ENCODE measurements at places on chromosomes 4 and X.

DNA sequence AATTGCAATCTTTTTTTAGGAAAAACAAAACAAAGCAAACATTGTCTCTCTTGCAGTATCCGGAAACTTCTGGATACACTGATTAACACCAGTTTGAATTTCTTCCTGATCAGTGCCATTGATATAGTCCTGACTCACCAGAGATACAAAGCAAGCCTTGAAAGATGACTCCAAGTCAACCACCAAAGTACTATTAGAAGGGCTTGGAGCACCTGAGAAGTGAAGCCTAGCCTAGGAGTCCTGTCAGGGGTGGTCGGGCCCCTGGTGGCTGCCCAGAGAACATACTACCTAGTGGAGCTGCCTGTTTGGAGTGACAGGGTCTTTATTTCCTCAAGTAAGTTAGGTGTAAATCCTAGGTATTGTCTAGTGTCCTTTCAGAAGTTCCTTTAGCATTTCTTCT, 593.2 kb downstream of the ZNF674 start:
- no peak for DNase-seq

GRCh38 chr4:155758481-155759371, at the start of gene GUCY1B1:
Gene GUCY1B1 (plus strand): TSS chr4:155759021. CDS start chr4:155759141, 120 bp downstream.
- DNase-seq = peak; percentile 29

GRCh38 chr4:107978716-107979451, 10.8 kb upstream of the HADH start:
- no peak for DNase-seq

DNA sequence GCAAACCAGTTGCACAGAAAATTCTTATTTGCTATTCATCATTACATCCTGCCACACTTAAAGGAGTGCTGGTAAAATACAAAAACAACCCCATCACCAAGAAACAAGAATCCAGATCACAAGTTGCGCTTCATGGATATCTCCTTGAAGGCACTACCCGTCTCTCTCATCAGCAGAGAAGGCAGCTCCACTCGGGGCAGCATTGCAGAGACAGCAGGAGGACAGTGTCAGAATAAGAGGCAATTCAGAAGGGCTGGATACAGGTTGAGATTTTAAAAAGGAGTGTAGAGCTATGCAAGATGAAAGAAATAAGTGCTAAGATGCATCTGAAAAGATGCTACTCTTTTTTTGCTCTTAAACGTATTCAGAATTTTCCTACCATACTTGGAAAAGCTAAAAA, 71.4 kb downstream of the LDB2 start:
- DNase-seq = no peak

DNA sequence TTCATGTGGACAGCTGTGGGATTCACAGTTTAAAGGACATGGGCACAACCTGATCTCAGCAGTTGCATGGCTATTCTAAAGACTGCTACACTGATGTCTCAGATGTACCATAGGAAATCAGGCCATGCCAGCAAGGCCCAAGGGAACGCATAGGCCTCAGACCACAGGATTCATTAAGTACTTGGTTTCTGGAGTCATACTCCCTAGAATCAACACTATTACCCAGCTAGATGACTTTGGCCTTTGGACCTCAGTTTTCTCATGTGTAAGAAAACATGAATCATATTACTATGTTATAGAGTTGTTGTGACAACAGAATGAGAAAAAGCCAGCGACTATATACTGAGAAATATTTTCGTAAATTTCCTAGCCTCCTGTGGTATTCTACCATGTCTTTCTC, 67.9 kb downstream of the NHS start:
- no peak for DNase-seq

DNA sequence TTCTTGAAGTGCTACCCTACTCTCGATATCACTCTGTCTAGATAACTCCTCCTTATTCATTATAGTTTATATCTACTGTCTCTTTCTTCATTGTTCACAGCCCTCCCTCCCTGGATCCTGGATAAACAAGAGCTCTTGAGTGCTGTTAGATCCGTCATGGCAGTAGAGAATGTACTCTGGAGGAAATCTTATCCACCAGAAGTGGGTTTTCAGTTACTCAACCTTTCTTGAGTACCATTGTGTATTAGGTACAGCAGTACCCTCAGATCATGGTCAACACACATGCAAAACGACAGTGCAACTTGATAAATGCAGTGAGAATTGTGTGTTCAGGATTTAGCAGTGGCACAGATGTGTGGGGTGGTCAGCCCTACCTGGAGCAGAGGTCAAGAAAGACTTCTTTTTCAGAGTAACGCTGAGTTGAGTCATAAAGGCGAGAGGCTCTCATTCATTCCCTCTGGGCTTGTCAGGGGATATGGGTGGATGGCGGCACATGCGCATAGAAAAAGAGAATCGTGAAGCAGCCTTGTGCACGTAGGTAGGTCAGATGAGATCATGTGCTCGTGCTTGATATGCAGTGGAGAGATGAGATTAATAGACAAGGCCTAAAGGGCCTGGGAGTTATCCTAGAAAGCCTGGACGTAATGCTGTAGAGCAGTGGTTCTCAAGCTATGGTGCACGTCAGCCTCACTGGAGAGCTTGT, 89.5 kb downstream of the SNX25 start:
- DNase-seq = no peak

- DNase-seq = no peak
These were observed 1.3 kb downstream of the ASB12 start for GRCh38 chrX:64229154-64229553.

- no peak for DNase-seq
These were observed 50.5 kb upstream of the GUCY1A1 start for GRCh38 chr4:155616117-155616516.

DNA sequence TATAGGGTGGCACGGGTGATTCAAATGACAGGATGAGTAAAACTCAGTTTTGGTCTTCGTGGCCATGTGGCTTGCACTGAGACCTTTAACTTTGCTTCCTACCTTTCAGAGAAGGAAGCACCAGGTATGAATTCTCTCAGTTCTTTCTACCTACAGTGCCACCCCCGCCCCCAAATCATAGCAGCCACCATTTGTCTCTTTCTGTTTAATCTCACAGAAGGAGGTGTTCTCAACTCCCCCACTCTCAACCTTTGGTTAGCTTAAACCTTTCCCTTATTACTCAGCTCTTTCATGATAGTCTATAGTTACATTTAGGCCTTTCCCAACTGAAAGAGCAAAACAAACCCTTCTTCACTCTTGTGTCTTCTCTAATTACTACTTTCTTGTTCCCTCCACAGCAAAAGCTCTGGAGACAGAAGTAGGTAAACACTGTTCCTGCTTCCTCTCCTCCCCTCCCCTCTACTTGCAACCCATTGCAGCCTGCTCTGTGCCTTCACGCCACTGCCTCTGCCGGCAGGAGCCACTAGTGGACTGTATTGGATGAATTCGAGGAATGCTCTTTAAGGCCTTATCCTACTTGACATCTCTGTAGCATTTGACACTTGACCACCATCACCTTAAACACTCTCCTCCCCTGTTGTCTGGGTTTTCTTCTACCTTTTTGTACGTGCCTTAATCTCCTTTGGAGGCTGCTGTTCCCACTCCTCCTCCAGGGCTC, 123.7 kb downstream of the AFF1 start:
- DNase-seq = no peak

DNA sequence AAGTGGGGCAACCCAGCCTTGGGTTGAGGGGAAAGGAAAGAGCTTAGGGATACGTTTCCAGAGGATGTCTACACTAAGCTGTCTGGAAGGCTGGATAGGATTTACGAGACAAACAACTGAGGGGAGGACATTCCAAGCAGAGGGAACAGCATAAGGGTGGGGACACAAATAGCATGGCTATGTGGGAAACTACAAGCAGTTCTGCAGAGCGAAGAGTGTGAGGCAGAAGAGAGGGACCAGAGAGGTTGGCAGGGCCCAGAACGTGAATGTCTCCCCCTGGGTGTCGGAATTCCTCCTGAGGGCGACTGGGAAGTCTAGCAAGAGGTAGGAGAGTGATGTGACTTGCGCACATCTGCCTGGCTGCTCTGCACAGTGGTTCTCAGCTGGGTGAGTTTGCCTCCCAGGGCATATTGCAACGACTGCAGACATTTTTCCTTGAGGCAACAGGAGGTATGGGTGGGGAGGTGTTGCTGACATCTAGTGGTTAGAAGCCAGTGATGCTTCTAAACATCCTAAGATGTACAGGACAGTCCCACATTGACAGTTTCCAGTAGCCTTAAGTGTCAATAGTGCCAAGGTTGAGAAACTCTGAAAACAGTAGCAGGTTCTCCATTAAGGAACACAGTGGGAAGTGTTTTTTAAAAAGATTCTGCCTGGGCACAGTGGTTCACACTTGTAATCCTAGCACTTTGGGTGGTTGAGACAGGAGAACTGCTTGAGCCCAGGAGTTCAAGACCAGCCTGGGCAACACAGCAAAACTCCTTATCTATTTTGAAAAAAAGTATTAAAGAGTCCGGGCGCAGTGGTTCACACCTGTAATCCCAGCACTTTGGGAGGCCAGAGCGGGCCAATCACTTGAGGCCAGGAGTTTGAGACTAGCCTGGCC, 9.2 kb downstream of the NDUFA1 start:
- DNase-seq = no peak

DNA sequence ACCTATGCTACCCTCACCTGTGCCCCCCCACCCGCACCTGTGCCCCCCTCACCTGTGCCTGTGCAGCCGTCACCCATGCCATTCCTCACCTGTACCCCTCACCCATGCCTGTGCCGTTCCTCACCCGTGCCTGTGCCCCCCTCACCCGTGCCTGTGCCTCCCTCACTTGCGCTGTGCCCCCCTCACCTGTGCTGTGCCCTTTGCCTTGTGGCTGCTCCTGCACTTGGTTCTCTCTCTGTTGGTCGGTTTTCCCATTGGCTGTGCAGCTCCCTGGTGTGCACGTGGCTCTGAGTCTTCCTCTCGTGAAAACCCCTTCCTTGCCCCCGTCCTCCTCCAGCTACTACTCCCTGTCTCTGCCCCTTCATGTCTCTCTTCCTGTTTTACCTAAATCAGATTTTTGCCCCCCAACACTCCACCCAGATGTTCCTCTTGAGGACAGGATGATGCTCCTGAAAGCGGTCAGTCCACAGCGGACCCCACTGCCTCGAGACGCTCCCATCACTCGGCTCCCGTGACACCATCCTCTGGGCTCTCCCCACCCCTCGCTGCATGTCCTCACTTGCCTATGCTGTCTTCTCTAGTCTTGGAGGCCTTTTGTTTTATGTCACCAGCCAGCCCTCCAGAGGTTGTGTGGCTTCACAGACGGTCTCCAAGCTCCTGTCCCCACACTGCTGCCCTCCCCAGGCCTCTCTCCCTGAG, 6.8 kb downstream of the MAEA start:
- DNase-seq = no peak

GRCh38 chrX:103343105-103343504, 13.1 kb downstream of the TCEAL7 start:
- peak; percentile 5 for DNase-seq

- no peak for DNase-seq
These were observed 82.0 kb upstream of the CPEB2 start for GRCh38 chr4:14920237-14920636.

DNA sequence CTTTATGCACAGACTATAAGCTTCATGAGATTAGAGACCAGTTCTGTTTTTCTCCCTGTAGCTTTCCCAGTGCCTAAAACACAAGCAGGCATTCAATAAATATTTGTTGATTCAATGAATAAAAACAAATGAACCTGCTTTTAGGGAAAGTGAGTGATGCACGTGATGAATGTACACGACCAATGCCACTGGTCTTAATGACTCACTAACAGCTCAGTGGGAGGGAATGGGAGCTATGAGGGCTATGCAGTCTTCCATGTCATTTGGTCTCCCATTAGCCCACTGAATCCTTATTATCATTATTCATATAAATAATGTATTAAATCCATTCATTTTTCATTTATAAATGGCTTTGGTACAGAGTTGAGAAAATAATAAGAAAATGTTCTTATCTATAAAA, 247.4 kb downstream of the FBXO8 start:
- no peak for DNase-seq

DNA sequence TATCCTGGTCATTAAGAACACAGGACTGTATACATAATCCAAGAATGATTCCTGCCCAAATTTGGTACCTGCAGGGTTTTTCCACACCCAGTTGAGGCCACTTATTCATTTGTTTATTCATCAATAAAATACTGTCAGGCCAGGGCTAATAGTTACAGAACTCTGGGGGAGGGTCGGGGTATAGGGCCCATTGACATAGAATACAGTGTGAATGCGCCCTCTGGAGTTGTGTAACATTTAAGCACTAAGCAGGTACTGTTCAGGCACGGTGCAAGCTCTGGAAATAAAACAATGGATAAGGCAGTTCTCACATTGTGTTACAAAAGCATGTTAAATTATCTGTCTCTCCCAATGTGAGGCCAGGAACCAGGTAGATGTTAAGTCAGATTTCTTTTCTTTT, 30.8 kb upstream of the LRBA start:
- no peak for DNase-seq

GRCh38 chrX:12986886-12987285, 12.0 kb downstream of the TMSB4X start:
- DNase-seq = no peak

- no peak for DNase-seq
These were observed at the start of gene SPARCL1 for GRCh38 chr4:87529187-87529586. Gene SPARCL1 (minus strand): TSS chr4:87529376. CDS start chr4:87499574, 29,802 bp downstream.

- DNase-seq = peak; percentile 1
These were observed 29.5 kb upstream of the MAP3K15 start for GRCh38 chrX:19544693-19545305.

GRCh38 chr4:13852411-13852810, 224.9 kb upstream of the BOD1L1 start:
- DNase-seq = no peak

- no peak for DNase-seq
These were observed 86.9 kb downstream of the VCX3A start for GRCh38 chrX:6448003-6448402.

- no peak for DNase-seq
These were observed 3.1 kb downstream of the ZNF827 start for GRCh38 chr4:145935253-145936141.

- DNase-seq = no peak
These were observed 8.0 kb downstream of the TBC1D14 start for GRCh38 chr4:6917461-6918271.

DNA sequence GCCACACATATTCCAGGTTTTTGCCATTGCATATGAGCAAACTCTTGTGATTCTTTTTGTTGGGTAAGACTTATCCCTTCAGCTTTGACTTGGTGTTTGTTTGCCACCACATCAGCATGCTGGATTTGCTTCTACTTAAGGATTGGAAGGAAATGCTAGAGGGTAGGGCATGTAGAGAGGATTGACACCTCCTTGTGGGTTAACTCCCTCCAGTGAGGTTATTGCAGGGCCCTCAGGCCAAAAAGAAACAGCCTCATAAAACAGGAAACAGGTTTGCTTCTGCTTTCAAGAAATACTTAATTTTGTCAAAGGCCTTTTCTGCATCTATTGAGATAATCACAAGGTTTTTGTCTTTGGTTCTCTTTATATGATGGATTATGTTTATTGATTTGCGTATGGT, 15.2 kb upstream of the INPP4B start:
- no peak for DNase-seq

DNA sequence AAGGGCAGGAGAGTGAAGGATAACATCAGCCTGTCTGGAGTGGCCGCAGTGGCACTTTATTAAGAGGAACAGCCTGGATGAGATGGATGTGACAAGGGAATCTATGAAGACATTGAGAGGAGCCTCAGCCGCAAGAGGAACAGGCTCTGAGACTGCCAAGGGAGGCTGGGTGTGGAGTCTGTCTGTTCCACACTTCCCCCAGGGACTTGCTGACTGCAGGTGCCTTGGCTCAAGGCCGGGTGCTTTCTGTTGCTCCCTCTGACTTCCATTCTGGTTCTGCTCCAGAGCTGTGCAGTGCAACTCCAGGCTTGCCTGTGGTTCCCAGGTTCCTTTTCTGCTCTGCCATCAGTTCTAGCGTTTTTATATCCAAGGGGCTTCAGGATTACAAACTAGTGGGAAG, 54.6 kb downstream of the FRMPD3 start:
- no peak for DNase-seq

All from activated naive CD4-positive, alpha-beta T cell (primary cell).